Endothelial cell (in vitro differentiated cells): ENCODE measurements at places on chromosomes 3 and 15. TPM values are rescaled to one million over a fixed set of nuclear protein-coding genes. Genes with fewer than 3 reads are reported as not detected.
A peak's percentile ranks its signal among the peaks of the same experiment; 100 is the strongest.

GRCh38 chr3:145286937-145287336 lies 874.0 kb downstream of the PLOD2 start:
- no peak for DNase-seq
- no peaks in the 10 kb centered on the region for H3K36me3 ChIP-seq
- H3K27ac ChIP-seq: no peak overlapping the region
- H3K4me3 ChIP-seq: no peak overlapping the region

GRCh38 chr15:25181293-25182097 lies 226.7 kb downstream of the SNRPN start:
- H3K36me3 ChIP-seq: peaks cover 10% of the 10 kb centered on the region
- H3K27me3 ChIP-seq: peaks cover 21% of the 10 kb centered on the region
- H3K4me3 ChIP-seq: no peak overlapping the region
- DNase-seq: no peak

DNA sequence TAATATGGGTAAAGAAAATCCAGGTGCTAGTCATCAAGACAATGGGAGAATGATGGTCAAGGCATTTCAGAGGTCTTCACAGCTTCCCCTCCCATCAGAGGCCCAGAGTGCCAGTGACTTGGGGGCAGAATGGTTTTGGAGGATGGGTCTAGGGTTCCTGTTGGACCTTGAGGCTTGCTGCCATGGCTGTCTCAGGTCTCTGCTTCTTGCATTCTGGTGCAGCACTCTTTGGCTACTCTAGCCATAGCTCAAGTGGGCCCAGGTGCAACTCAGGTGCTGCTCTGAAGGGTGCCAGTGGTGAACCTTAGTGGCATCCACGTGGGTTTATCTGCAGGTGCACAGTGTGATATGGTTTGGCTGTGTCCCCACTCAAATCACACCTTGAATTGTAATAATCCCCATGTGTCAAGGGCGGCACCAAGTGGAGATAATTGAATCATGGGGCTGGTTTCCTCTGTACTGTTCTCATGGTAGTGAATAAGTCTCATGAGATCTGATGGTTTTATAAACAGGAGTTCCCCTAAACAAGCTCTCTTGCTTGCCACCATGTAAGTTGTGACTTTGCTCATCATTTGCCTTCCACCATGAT lies 48.5 kb upstream of the PEX5L start:
- H3K27ac ChIP-seq: no peak overlapping the region
- no peaks in the 10 kb centered on the region for H3K27me3 ChIP-seq
- no peaks in the 10 kb centered on the region for H3K36me3 ChIP-seq
- H3K4me1 ChIP-seq: no peaks in the 10 kb centered on the region

- DNase-seq: no peak
- peaks cover 17% of the 10 kb centered on the region for H3K4me1 ChIP-seq
- peaks cover 17% of the 10 kb centered on the region for H3K36me3 ChIP-seq
- H3K27me3 ChIP-seq: peaks cover 5% of the 10 kb centered on the region
- peak overlapping the region; percentile 88 for H3K4me3 ChIP-seq
Measured at GRCh38 chr15:88911766-88912118, 1.4 kb downstream of the MFGE8 start.

The LTK gene
- 25.7 TPM for total RNA-seq

The ACTRT3 gene
- 2.6 TPM for total RNA-seq
